ENCODE measurements at places on chromosomes 13 and 19. TPM values are rescaled to one million over a fixed set of nuclear protein-coding genes. Genes with fewer than 3 reads are reported as not detected.

GRCh38 chr13:110627761-110628476, 12.6 kb downstream of the NAXD start:
- no peak for DNase-seq

- no peak for DNase-seq
Measured at GRCh38 chr13:77477299-77477848, 58.1 kb upstream of the SCEL start.

Gene OR2Z1
- not detected for total RNA-seq

GRCh38 chr13:46136688-46137087, 31.9 kb upstream of the CPB2 start:
- DNase-seq = no peak

Gene TEX30
- total RNA-seq = 8.9 TPM

Gene BCAM
- total RNA-seq = 102 TPM

Gene SLC7A10
- not detected for total RNA-seq

GRCh38 chr19:6464070-6464873, at the start of gene CRB3:
TSS of gene CRB3 (plus strand) at chr19:6464271. CDS start at chr19:6464702, 431 bp downstream.
- DNase-seq = no peak

GRCh38 chr13:32984857-32985626, 31.2 kb upstream of the KL start:
- no peak for DNase-seq

GRCh38 chr19:55673465-55673864, 1.6 kb upstream of the EPN1 start:
- DNase-seq = no peak

DNA sequence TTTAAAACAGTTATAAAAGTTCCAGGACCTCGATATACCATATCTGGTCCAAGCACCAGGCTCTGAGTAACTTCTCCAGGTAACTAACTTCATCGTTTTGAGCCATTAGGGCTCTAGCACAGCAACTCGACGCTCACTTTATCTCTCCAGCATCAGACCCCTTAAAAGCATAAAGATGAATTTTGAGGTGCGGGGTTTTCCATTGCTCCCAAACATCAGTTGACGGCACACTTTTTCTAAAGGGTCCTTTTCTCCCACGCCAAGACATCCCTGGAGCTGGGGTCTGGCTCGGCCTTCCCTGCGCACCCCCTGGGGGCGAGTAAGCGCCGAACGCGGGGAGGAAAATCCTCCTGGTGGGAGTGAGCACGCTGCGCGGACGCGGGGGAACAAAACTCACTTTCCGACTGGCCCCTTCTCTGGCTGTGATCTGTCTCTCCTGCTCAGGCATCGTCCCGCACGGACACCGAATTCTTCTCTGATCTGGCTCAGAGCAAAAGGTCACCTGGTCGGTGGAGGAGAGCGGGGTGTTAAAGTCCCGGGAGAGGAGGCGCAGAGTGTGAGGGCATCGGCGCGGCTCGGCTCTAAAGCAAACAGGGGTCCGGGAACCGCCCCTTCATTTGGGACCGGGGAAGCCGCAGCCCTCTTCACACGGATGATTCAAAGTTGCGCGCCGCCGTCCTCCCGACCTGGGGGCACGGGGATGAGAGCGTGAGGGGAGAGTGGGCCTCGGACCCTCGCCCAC, at the start of gene ATP7B:
Gene ATP7B, minus strand, starts transcription at position 561 of the 742 bp plus-strand sequence. Its CDS starts 113 bp downstream, at position 448.
- peak; percentile 60 for DNase-seq

- peak; percentile 84 for DNase-seq
Measured at GRCh38 chr19:3387645-3388589, 21.5 kb downstream of the NFIC start.

DNA sequence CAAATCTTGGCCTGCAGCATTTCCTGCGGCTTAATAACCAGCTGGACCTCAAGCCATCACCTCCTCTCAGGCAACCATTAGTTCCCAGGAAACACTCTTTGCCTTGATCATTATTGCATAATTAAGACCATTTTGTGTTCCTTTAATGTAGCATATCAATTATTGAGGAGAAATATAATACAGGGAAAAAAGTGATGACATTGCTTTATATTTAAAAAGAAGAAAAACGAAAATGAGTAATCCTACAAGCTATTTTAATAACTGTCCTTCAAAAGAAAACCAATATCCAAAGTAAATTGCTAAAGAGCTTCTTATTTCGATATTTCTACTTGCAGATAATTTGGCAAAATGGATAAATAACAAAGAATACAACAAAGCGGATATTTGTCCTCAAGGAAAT, 1084.7 kb downstream of the EFNB2 start:
- no peak for DNase-seq

DNA sequence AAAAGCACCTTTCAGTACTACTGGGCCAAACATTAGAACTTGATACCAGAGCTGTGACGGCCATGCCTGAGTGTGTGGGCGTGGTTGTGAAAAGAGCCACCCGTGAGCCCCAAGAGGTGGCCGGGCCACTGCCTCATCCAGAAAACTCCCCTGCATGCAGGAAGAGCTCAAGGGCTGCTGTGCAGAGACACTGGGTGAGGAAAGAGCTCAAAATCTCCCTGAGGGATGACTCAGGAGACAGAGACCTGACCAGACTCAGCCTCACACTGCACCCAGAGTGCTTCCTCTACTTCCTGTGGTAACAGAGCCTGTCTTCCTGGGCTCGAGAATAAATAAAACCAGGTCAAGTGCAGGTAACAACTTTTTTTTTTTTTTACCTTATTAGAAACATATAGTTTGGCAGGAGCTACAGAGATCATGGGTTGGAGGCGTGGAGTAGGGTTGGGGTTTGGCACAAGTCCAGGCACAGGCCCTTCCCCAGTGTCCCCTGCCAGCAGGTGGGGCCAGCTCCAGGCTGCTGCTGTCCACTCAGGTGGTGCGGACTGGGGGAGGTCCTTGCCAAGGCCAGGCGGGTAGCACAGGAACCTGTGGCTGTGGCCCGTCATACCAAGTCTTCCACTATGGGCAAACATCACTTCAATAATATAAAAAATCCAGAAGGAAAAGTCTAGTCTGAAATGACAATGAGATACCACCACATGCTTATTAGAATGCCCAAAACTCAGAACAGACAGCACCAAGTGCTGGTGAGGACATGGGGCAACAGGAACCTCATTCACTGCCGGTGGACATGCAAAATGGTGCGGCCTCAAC, 25.5 kb downstream of the ELL start:
- no peak for DNase-seq
